ENCODE measurements at places on chromosomes 3 and 15.

DNA sequence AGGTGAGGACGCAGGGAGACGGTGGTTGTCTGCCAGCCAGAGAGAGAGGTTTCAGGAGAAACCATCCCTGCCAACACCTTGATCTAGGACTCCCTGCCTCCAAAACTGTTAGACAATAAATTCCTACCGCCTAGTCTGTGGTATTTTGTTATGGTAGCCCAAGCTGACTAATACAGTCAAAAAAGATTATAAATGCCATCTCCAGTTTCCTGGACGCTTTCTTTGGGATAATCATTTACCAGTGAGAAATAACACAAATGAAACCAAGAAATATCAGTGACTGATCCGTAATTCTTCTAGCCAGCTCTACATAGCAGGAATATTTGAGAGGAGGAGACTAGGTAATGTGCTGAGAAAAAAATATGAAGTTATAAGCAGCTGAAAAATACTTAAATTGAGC, 707.8 kb upstream of the LMCD1 start:
- DNase-seq = no peak

GRCh38 chr15:52683580-52683979, 4.4 kb upstream of the ATOSA start:
- no peak for DNase-seq

DNA sequence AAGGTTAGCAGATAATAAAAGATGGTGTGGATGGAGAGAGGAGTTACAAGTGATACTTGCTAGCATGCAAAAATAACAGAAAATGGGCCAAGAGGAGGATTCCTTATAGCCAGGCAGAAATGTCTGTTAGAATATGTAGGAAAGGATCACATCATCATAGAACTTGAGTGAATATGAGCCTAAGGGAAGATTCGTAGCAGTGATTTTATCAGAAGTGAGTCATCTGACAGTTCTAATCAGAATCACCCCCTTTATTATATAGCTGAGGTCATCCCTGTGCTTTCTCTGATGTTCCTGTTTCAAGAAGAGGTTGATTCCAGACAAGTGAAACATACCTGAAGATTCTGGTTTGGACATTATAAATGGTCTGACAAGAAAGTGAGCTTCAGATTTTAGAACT, 22.9 kb downstream of the EXOG start:
- no peak for DNase-seq

- DNase-seq = no peak
Measured at GRCh38 chr15:94029495-94029894, 201.9 kb upstream of the MCTP2 start.
